ENCODE measurements at places on chromosomes 4 and X.

DNA sequence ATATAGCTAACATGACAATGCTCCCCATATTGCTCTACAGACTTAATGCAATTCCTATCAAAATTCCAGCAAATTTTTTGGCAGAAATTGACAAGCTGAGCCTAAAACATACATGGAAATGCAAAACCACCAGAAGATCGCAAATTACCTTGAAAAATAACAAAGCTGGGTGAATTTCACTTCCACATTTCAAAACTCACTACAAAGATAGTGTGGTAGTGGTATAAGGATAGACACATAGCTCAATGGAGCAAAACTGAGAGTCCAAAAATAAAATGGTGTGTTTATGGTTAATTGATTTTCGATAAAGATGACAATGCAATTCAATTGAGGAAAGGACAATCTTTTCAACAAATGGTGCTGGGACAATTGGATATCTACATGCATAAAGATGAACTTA is 65.8 kb downstream of the SLC9A7 start:
- no peak for DNase-seq

DNA sequence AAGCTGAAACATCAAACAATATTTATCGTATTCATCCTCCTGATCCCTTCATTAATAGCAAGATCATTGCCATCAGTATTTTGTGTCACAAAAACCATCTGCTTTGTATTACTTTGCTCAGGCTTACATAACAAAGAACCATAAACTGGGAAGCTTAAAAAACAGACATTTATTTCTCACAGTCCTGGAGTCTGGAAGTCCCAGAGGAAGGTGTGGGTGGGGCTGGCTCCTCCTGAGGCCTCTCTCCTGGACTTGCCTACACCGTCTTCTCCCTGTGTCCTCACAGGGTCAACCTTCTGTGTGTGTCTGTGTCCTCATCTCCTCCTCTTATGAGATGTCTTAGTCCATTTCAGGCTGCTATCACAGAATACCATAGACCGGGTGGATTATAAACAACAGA is 61.3 kb upstream of the MXRA5 start:
- DNase-seq: no peak

DNA sequence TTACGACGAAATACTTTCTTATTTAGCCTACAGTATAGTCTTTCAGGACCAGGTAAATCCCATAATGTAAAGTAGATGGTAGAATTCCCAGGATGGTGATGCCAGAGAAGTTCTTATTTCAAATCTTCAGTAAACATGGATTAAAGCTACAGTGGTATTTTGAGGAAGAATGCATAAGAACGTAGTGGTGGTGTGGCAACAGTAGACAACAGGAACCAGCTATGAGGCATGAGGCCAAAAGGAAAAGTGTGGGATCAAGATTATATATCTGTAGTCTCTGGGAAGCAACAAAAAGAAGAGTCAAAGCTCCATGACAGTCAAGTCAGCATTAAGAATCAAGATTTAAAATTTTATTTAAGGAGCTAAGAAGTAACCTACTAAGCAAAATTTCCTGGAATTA is 60.2 kb downstream of the METTL14 start:
- no peak for DNase-seq

DNA sequence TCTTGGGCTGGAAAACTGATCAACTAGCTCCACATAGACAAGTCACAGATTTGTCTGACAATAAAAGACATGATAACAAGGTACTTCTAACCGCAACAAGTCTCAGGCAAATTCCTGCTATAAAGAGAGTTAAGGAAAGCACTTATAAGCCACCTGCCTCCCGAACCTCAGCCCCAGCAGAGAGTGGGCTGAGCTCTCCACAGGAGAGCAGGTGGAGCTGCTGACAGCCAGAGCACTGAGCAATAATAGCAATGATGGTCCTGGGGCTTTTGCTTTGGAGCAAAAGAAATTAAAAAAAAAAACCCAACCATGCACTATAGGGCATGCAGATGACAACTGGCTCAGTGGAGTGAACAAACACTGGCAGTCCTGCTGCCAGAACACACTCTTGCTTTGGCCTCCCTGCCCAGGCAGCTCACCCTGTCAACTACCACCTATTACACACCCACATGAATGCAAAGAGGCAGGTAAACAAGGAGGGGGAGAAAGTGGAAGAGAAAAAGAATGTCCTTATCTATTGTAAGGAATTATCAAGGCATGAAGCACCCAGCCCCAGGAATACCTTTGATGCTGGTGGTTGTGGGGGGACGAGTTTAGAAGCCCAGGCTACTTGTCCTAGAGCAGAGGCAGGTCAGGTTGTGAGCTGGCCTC is 135.8 kb upstream of the DGKK start:
- DNase-seq: no peak

GRCh38 chr4:83054928-83055327 is 19.9 kb downstream of the COPS4 start:
- DNase-seq: no peak

DNA sequence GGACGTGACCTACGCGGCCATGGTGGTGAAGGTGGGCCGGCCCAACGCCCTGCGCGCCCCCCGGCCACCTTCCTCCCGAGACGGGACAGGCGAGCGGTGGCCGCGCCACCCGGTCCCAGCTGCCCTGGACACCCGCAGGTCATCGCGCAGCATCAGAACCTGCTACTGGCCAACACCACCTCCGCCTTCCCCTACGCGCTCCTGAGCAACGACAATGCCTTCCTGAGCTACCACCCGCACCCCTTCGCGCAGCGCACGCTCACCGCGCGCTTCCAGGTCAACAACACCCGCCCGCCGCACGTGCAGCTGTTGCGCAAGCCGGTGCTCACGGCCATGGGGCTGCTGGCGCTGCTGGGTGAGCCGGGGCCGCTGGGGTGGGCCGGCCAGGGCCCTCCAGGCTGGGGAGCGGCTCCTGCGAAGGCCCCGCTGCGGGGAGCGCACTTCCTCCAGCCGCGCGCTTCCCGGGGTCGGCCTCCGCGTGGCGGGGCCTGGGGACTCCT is 9.0 kb upstream of the SLC26A1 start:
- no peak for DNase-seq

DNA sequence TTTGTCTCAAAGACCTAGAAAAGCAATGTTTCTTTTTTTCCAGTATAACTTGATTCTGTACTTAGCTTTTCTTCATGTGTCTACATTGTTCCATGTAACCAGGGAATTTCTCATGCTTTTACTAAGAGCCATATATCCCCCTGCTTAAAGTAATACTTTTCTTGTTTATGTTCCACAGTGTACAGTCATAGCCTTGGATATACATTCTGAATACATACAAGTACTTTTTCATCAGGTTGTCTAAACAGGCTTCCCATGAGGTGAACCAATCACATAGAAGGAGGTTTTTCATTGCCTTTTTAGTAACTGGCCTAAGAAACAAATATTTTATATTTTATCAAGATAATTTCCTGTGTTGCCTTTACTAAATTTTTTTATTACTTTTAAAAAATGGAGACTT is 52.8 kb downstream of the SLC2A9 start:
- no peak for DNase-seq

- DNase-seq: no peak
These were observed 5.2 kb downstream of the UGDH start for GRCh38 chr4:39522068-39522467.
